ENCODE measurements at places on chromosomes 7 and 10. TPM values are rescaled to one million over a fixed set of nuclear protein-coding genes. Genes with fewer than 3 reads are reported as not detected.

DNA sequence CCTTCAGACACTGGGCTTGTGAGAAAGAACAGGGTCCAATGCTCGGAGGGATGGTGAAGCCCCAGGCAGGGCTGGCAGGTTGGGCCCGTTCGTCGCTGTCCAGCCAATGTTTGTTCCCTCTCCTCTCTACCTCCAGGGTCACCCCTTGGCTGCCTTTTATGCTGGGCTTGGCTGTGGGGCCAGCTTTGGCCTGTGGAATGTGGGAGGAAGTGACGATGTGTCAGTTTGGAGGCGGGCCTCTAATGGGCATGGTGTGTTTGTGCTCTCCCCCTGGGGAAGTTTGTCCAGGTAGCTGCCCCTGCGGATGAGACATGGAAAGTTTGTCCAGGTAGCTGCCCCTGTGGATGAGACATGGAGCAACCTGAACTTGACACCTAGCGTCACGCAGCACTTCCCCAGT, 236.7 kb downstream of the GLRX3 start:
- no peak for DNase-seq

DNA sequence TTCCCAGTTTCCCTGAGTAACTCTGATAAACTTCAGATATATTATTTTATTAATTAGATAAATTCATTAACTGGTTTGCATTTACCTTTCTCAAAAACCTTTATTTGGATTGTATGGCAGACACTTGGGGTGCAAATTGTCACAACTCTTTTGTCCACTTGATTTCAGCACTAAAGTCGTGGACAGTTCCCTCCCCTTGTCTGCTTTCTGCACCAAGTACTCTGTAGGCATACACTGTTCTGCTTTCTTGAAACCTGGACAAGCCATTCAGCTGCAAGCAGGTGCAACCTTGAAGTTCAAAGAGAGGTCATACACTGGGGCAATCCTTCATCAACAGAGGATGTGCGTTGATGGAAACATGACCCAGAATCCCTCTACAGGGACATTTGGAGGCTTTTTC, 162.9 kb downstream of the ARL5B start:
- DNase-seq = no peak

Gene SNCG
- not detected for total RNA-seq

DNA sequence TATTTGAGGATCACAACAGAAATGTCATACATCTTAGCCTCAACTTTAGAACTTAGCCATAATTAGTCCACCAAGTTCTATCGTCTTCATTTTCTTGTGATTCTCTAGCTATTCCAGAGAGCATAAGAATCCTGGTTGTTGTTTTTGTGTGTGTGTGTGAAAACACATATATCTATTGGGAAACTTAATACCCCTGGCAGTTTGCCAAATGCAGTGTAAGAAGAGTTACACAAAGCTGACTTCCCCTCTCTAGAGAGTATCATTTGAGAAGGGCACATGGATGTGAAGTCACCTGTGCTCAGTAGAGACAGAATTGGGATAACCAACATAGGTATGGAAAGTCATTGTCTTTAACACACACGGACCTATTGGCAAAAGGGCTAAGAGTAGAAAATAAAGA, 19.3 kb downstream of the FOXI2 start:
- no peak for DNase-seq

- DNase-seq = peak; percentile 36
These were observed 23.6 kb downstream of the CEP41 start for GRCh38 chr7:130417213-130417612.

Gene NRCAM
- 7.0 TPM for total RNA-seq

- no peak for DNase-seq
These were observed 72.1 kb upstream of the STARD3NL start for GRCh38 chr7:38105874-38106483.

Gene PGAM2
- total RNA-seq = 1.8 TPM

- DNase-seq = no peak
These were observed 374.7 kb upstream of the VWC2 start for GRCh38 chr7:49398746-49399145.

GRCh38 chr7:17963281-17963680, 23.0 kb upstream of the SNX13 start:
- no peak for DNase-seq

DNA sequence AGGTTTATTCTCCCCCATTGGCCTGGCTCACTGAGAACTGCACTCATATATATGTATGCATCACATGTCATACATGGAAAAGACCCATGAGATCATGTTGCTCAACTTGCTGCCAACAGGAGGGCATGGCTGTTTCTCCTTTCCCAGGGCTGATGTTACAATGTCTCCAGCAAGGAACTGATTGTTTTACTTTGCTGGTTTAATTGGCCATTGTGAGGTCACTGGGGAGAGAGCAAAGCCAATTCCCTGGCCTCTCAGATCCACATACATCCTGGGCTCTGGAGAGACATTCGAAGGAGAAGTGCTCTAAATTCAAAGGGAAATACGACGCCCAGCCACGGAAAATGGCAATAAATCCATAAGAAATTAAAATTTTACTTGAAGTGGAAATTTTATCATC, 287.8 kb downstream of the WDR11 start:
- no peak for DNase-seq

DNA sequence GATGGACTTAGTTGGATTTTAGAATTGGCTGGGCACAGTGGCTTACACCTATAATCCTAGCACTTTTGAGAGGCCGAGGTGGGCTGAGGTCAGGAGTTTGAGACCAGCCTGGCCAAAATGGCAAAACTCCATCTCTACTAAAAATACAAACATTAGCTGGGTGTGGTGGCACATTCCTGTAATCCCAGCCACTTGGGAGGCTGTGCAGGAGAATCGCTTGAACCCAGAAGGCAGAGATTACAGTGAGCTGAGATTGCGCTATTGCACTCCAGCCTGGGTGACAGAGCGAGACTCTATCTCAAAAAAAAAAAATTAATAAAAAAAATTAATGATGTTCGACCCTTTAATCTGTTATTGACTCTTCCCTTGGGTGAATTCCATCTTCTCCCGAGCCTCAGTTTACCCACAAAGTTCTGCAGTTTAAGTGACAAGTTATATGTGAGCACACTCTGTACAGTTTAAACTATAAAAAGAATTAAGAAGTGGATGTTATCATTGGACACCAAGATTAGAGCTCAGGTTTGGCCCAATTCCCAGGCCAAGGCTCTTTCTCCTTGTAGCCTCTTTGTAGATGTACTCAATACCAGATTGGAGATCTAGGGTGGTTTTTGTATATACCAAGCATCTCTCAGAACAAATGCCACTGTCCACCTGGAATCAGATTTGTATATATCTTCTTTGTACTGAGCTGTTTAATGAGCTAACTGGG, 15.0 kb downstream of the KAT6B start:
- DNase-seq = no peak

DNA sequence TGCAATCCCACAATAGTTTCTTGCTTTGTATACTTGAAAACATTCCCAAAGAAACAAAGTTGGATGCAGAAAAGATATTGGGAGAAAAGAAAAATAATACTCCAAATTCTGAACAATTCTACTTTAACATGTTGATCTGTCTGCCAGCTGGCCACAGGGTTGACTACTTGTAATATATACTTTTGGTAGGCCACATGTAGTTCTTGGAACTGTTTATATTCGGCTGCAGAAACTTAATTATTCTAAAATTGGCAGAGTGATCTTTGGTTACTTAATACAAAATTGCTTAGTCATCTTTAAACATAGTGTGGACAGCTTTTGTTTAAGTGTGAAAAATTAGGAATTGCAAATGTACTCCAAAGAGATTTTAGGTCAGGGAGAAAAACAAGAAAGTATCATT, 76.0 kb downstream of the CALD1 start:
- DNase-seq = no peak

GRCh38 chr7:87575521-87575920, 25.2 kb downstream of the ABCB1 start:
- DNase-seq = no peak

Measured in CD4-positive, alpha-beta T cell (primary cell).